ENCODE measurements at places on chromosomes 1 and 21.

DNA sequence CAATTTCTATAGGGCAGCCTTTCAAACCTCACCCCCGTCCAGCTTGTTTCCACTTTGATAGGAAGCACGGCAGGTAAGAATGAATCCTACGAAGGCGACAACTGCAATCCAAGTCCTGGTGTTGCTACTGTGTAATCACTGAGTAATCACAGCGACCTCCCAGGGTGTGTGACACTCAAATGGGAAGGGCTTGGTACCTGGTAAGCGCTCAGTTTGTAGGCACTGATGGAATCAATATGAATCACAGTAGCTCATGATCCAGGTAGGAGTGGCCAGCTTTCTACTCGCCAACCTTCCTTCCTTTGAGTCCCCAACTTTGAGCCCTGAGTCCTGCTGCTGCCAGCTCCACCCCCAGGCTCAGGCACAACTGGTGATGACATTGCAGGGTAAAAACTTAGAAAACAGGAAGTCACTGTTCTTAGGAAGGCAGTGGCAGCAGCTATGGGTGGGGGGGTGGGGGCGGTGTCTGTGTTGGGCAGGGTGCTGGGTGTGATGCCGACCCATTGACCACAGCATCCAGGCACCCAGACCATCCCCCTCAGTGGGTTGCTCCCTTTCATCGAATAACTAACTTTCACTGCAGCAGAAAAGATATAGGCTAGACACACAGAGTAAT lies 70.7 kb downstream of the CD247 start:
- DNase-seq = peak; percentile 85

DNA sequence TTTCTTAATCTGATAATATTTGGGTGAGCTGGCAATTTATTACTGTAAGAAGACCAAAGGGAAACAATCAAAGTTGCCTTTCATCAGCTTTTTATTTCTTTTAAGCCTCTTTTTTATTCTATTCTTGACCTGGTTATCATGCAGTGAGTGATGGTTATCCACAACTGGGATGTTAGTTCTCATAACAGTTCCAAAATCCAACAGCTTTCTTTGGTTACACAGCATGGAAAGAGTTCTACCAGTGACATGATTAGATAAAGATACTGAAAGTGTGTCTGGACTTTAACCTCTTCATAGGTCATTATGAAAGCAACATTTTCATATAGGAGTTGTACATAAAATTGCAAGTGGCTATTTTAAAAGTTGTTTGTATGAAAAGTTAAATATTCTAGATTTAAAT lies 163.0 kb downstream of the SYT2 start:
- DNase-seq = no peak

- no peak for DNase-seq
These were observed 6.9 kb upstream of the CBR3 start for GRCh38 chr21:36127977-36128376.

- no peak for DNase-seq
These were observed 470.8 kb downstream of the AJAP1 start for GRCh38 chr1:5125208-5125607.

DNA sequence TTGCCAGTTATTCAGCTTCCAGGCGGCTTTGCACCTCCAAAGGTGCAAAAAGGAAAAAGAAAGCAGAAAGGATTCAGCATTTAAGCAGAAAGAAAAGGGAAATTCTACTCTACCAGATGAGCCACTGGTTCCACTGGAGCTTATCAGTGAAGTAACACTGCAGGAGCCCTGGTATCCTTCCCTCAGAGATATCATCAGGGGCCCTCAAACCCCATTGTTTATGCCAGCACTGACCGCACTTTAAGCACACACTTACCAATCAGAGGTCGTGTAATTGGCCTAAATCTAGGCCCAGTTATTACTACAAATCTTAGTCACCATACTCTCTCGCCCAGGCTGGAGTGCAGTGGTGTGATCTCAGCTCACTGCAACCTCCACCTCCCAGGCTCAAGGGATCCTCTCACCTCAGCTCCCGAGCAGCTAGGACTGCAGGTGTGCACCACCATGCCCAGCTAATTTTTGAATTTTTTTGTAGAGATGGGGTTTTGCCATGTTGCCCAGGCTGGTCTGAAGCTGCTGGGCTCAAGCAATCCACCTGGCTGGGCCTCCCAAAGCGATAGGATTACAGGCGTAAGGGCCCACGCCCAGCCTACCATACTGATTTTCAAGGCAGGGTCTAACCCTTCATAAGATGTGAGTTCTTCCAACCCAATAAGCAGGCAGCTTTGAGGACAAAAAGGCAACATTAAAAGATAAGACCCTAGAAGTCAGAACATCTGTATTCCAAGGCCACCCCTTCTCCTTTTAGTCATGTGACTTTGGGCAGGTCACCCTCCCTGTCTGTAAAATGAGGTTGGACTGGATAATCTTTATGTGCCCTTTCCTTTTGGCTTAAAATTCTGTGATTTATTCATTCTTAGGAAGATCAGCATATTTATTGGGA lies 125.3 kb downstream of the SYT2 start:
- no peak for DNase-seq

DNA sequence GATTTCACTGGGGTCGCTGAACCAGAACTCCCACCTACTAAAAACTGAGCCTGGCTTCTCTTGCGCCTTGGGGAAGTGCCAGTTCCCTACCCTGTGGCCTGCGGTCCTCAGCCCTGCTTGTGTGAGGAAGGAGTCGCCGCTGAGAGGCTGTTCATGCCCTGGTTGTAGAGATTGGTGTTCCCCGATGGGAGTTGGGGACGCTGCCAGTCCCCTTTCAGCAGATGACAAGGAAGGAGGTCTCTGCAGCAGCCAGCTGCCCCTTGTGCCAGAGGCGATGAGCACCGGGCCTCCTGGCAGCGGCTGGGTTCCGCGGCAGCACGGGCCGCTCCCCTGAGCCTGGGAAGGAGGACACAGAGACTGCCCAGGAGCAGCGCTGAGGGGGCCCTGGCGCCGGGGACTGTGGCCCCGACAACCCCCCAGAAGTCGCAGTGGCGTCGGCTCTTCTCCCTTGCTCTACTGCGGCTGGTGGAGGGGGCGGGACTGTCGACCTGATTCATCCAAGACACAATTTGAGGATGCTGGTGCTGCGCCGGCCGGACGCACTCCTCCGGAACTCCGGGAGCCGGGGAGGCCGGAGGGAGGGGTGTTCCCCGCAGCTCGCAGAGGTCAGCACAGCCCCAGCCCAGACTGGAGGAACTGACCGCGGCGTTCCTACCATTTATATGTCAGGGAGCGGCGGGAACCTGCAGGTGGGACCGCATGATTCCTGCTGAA lies 12.0 kb upstream of the ADORA3 start:
- no peak for DNase-seq

DNA sequence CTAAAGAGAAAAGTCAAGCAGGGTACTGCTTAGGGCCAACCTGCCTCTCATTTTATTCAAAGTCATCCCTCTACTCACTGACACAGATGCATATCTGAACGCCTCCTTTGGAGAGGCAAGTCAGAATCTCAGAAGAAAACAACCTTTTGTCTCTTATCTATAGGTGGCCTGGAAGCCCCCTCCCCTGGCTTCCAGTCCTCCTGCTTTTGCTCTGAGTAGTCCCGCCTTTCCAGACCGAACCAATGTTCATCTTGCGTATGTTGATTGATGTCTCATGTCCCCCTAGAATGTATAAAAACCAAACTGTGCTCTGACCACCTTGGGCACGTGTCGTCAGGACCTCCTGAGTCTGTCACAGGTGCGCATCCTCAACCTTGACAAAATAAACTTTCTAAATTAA lies 81.8 kb downstream of the WDR4 start:
- no peak for DNase-seq

DNA sequence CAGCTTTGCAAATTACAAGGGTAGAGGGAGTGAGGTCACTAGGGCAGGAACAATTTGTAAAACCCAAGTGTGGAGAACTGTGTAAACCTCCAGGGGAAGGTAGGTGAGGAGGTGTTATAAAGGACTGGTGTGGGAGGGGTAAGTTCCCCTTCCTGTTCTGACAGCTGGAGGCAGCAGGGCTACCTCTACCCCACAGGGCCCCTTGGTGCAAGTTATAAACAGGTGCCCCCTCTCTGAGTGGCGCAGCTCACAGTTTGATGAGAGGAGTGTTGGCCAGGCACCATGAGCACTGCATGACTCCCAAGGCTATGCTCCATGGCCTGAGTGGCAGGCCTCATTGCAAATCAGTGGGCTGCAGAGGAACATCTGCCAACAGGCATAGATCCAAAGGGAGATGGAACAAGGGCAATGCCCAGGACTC lies 41.0 kb downstream of the MFSD2A start:
- peak; percentile 20 for DNase-seq

DNA sequence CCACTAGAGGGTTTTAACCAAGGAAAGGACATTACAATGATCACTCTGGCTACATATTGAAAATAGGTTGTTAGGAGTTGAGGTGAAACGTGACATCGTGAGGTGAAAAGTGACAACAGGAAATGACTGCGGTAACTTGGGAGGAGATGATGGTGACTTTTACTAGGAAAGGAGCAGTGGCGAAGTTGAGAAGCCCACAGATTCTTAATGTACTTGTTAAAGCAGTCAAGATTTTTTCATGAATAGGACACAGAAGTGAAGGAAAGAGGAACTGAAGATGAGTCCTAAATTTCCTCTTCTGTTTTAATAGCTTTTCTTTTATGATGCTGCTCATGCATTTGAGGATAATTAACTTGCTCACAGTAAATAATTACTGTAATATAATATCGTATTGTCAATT lies 59.5 kb downstream of the OMA1 start:
- DNase-seq = no peak

DNA sequence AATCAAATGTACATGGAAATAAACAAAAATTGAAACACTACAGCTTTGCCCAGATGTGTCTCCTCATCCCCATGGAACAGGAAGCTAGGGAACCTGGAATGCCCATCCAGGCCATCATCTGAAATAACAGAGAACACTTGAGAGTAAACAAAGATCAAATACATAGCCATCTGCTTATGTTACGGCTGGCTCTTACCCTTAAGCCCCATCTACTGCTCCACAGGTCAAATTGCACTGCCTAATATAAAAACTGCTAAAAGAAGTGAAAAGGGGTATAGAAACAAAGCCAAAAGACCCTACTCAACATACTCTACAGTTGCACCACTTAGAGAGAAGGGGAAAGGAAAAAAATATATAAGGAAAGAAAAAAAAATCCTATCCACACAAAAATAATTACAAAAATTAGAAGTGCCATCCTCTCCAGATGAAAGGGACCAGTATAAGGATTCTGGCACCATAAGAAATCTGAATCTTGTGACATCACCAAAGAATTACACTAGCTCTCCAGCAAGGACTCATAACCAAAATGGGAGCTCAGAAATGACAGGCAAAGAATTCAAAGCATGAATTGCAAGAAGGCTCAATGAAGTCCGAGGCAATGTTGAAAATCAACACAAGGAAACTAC lies 26.9 kb downstream of the OR6Y1 start:
- DNase-seq = peak; percentile 6

- DNase-seq = no peak
These were observed 52.5 kb downstream of the CDC14A start for GRCh38 chr1:100404821-100405220.

- no peak for DNase-seq
These were observed 428.4 kb downstream of the PTPRU start for GRCh38 chr1:29664711-29665110.

GRCh38 chr1:205970486-205970885 lies 27.2 kb upstream of the SLC26A9 start:
- DNase-seq = no peak

DNA sequence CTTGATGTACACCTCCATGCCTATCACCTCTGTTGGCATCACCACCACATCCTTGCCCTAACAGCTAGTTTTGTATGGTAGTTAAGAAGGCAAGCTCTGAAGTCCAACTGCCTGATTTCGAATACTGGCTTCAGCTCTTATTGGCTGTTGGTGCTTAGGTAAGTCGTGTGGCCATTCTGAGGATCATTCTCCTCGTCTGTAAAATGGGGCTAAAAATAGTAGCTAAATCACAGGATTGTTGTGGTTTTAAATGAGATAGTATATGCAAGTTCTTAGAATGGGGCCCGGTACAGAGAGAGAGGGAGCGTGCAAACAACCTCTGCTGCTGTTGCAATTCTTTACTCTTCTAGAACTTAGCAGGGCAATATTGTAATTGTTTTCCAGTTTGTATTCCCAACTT lies 20.8 kb upstream of the SPOCD1 start:
- no peak for DNase-seq

- DNase-seq = no peak
These were observed 97.0 kb upstream of the IFFO2 start for GRCh38 chr1:19053486-19053885.

GRCh38 chr1:145993618-145994390 lies 2.6 kb downstream of the TXNIP start:
- DNase-seq = no peak

- no peak for DNase-seq
These were observed 30.3 kb upstream of the MUTYH start for GRCh38 chr1:45370575-45370974.

GRCh38 chr1:119331915-119332314 lies 36.7 kb upstream of the HAO2 start:
- no peak for DNase-seq

DNA sequence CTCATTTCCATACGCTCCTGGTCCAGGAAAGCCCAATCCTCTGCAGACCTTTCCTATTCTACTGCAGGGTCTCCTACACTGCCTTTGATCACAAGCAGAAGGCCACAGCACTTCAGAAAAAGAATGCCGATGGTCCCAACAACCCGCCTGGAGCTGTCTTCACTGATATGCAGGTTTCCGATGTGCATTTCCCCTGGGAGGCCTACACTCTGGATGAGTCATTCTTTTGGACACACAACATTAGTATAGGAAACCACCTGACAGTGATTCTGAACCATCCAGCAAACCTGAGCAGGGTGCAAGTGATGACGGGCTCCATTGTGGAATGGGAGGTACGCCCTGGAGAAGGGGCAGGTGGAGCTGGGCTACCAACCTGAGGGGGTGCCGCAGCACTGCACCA lies 15.0 kb downstream of the PCAT6 start:
- DNase-seq = no peak

- no peak for DNase-seq
These were observed 11.4 kb downstream of the VAV3 start for GRCh38 chr1:107953556-107953955.

GRCh38 chr1:107593501-107594209 lies 371.3 kb downstream of the VAV3 start:
- DNase-seq = no peak

- no peak for DNase-seq
These were observed 5.3 kb upstream of the TXNIP start for GRCh38 chr1:146001709-146002108.

- DNase-seq = no peak
These were observed 140.5 kb upstream of the MAP1LC3C start for GRCh38 chr1:242139442-242139841.

GRCh38 chr1:211830055-211830327 lies 572 bp downstream of the LPGAT1 start:
- no peak for DNase-seq

DNA sequence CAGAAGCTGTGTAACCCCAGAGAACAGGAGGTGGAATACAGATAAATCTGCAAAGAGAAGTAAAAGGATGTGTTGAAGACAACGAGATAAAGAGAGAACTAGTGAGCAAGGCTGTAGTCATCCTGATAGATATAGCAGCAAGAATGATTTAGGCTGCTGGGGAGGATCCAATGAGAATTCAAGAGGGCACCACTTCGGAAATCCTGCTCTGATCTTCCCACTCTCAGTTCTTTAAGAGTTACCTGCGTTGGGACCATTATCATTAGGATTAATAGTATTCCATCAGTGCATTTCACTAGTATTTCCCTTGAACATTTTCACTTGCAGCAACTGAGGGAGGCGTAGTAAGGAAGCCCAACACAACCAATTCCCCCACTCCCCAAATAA lies at the start of gene BRINP3:
BRINP3 (minus strand) TSS at position 103 of the 387 bp plus-strand sequence.
- no peak for DNase-seq

GRCh38 chr1:204958317-204959307 lies 84.4 kb upstream of the CNTN2 start:
- DNase-seq = no peak

GRCh38 chr1:28436211-28436769 lies 66.8 kb downstream of the PHACTR4 start:
- DNase-seq = no peak
